ENCODE measurements at places on chromosomes 1 and 21. TPM values are rescaled to one million over a fixed set of nuclear protein-coding genes. Genes with fewer than 3 reads are reported as not detected.

GRCh38 chr1:19319196-19319595, 7.1 kb downstream of the SLC66A1 start:
- DNase-seq = no peak

- no peak for DNase-seq
Observed at GRCh38 chr1:9280015-9280860, 12.5 kb upstream of the SPSB1 start.

DNA sequence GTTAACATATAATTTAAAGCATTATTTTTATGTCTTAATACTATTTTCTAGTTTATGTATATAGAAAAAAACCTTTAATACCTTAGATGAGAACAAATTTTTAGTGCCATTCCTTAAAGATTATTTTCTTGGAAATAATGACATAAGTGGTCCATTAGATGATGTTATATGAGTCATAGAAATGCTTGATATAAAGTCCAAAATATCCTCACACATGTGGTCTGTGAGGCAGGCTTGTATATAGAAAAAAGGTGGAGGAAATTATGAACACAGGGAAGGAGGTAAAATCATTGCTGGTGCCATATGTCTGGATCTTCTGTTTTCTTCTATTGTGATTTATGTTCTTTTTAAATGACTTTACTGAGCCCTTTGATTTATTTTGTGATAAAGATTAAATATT, 79.3 kb downstream of the MAP3K7CL start:
- DNase-seq = no peak

DNA sequence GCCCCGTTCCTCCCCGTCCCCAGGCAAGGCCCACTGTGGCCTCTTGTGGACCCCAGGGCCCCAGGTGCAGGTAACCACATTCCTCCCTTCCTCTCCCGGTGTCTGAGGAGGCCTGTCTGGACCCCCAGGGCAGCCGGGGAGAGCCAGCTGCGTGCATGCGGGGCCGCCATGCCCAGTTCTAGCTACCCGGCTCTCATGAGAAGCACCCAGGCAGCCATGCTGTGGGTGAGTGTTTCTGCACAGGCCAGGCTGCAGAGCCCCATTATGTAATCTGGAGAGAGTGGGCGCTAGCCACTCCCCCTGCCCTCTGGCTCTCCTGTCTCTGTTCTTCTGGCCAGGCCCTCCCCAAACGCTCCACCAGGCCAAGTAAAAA, 18.4 kb upstream of the PLEKHG5 start:
- DNase-seq = no peak

WDR26 gene
- 95.2 TPM for polyA plus RNA-seq

SERINC2 gene
- 38.6 TPM for polyA plus RNA-seq

KCNA2 gene
- 0.49 TPM for polyA plus RNA-seq

All from right renal cortex interstitium (tissue), 3 donors.